SHP77 treated with DMSO at 0.1 percent for 48 hours (cell line): ENCODE measurements at places on chromosomes 3 and 15.

GRCh38 chr15:44366971-44367370 lies 60.5 kb upstream of the CTDSPL2 start:
- DNase-seq, result no peak

- DNase-seq, result no peak
Measured at GRCh38 chr3:33060609-33061337, 36.2 kb downstream of the GLB1 start.

DNA sequence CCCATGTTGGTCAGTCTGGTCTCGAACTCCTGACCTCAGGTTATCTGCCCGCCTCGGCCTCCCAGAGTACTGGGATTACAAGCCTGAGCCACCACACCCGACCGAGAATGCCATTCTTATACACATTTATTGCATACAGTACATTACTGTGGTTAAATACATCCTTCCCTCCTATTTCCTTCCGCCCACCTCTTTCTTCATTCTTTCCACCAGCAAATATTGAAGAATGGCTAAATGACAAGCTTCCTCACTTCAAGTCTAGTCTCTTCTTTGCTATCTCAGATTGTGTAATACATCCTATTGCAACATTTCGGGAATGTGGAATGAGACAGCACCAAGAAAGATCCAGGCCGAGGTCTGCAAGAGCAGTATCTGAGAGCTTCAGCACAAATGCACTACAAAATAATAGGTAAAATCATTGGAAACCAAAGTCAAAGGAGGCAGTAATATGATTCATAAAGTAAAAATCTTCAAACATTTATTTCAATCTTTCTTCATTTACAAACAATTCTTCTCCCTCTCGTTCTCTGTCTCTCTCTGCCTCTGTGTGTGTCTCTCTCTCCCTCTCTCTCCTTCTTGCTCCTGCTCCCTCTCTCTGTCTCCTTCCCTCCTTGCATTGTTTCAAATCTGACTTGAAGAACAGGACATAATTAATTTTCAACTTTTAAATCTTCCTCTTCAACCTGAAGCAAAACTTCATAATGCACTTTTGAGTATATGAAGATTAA lies 94.7 kb upstream of the TGFBR2 start:
- DNase-seq, result no peak

DNA sequence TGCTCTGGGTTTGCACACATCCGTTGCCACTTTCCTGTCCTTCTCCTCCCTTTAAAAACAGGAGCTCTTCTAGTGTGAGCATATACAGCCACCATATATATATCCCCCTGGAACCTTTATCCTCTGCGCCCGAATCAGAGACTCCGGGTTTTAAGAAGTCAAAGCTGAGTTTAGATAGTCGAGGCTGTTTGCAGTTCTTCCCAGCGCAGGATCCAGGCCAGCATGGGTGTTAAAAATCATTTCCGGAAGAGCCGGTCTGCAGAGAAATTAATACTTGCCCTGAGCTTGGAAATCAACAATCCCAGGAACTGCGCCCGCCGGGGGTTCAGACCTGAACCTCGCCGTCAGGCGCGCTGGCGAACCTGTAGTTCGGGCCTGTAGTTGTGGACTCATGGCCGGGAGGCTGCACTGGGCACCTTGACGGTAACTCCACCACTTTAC lies 2.3 kb downstream of the SHOX2 start:
- DNase-seq, result no peak

GRCh38 chr3:141410846-141411245 lies 42.5 kb downstream of the ZBTB38 start:
- no peak for DNase-seq
